ENCODE measurements at places on chromosomes 4 and X.

DNA sequence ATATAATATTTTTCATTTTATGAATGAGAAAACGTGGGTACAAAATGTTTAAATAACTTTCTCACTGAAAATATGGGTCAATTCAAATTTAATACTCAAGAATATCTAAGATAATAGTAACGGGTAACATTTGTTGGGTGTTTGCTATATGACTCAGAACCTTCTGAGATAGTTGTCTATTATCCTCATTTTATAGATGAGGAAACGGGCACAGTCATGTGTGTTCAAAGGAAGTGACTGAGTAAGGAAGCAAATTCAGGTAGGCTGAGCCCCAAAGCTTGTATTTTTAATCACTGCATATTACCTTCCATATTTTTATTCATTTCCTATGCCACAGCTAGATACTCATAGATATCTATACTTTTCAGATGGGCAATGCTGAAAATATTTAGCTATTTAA is 12.2 kb upstream of the CAMK2D start:
- DNase-seq, result peak; percentile 57

GRCh38 chr4:139985401-139985800 is 168.6 kb downstream of the MAML3 start:
- DNase-seq, result no peak

GRCh38 chr4:102422843-102423242 is 77.6 kb upstream of the SLC39A8 start:
- no peak for DNase-seq

GRCh38 chrX:66408507-66408906 is 230.4 kb downstream of the EDA2R start:
- no peak for DNase-seq

- DNase-seq, result peak; percentile 0
Measured at GRCh38 chrX:41722816-41723618, 964 bp upstream of the GPR82 start.

DNA sequence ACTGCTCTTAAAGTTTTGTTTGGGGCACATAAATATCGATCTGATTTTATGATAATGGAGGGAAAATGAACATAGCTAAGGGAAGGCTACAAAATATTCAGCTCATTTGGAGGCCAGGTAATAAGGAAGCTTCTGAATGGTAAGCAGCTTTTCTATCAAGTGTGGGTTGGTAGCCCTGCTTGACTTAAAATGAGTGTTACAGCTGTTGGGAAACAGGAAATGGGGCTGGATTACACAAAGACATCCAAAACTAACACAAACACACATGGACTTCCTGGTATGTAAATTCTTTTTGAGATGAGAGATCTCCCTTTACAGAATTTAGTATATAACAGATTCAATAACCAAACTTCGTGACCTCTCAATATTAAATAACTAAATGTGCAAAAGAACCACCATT is 58.0 kb downstream of the FGF16 start:
- DNase-seq, result peak; percentile 55

DNA sequence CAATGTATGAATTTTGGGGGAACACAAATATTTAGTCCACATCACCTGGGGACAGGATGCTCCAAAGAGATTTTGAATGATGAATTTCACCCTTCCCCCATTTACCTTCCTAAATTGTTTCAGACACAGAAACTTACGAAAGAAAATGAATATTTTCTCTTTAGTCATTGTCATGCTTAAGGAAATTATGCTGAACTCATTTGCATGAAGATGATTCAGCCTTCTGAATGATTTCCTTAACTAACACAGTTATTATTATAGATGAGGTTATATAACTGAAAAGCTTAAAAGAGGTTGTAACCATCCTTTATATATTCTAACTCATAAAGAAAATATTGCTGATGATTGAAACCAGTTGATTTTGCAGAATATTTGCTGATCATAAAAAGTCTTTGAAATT is 61.1 kb downstream of the KCNIP4 start:
- DNase-seq, result peak; percentile 4

- peak; percentile 49 for DNase-seq
Measured at GRCh38 chr4:69753686-69754085, 6.7 kb downstream of the SULT1B1 start.

Data from epithelial cell of esophagus (primary cell).